NCI-H774 (cell line): ENCODE measurements at places on chromosomes 12 and 14.

GRCh38 chr14:98169170-98169587, 1102.8 kb downstream of the BCL11B start:
- DNase-seq = no peak

GRCh38 chr12:106780010-106780631, 5.6 kb downstream of the RIC8B start:
- DNase-seq = no peak

GRCh38 chr12:93827669-93828068, 150.5 kb downstream of the CRADD start:
- DNase-seq = no peak

GRCh38 chr12:127263621-127264020, 1003.3 kb upstream of the TMEM132C start:
- no peak for DNase-seq

GRCh38 chr12:6049587-6049986, 74.9 kb downstream of the VWF start:
- DNase-seq = no peak

- DNase-seq = peak; percentile 27
Measured at GRCh38 chr12:122730215-122731014, at the start of gene HCAR1. Gene HCAR1 (minus strand): TSS chr12:122730844. CDS start chr12:122730339, 505 bp downstream.
